ENCODE measurements at places on chromosomes 2 and 18.

DNA sequence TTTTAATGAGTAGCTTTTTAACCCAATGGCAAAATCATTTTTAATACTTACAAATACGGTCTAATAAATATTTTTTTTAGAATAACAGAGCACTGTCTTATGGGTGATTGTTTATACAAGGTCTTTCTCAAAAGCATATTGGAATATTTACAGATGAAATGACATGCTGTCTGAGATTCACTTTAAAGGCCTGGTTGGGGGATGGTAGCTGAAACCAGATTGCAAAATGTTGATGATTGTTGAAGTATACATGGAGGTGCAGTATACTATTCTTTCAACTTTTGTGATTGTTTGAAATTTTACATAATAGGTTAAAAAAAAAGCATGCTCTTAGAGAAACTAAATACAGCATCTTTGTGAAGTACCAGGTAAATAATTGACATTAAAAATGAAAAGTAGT lies 111.2 kb downstream of the FMNL2 start:
- DNase-seq: no peak

DNA sequence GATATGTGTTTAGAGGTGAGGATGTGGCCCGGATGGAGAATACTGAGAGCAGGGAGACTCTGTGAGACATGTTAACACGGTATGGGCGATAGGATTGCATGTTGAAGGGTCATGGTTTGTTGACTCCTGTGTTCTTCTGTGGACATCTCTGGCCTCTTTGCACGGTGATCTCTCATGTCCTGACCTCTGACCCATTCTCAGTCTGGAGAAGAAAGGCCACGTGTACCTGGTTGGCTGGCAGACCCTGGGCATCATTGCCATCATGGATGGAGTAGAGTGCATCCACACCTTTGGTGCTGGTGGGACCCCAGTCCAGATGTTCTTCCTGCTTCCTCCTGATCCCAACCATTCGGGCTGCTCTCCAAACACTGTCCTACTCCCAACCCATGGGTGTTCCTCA lies 9.9 kb downstream of the GCKR start:
- no peak for DNase-seq

GRCh38 chr2:1942146-1942545 lies 197.8 kb upstream of the PXDN start:
- DNase-seq: no peak

- no peak for DNase-seq
These were observed 505.4 kb upstream of the MYT1L start for GRCh38 chr2:2836343-2837070.

DNA sequence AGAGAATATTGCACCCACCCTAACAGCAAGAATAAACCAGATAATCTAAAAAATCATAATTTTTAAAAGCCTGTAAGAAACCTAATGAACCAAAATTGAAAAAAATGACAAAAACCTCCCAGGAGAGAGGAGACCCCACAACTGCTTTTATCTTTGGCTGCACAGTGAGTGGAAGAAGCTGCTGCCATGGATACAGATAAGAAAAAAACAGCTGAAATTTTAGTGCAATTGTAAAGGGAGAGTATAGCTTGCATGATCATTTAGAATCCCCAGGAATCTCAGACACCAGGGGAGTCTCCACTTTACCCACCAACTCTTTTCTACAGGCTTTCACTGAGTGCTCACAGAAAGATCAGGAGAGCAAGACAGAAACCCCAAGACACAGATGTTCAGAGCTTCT lies 338.1 kb upstream of the NCKAP5 start:
- no peak for DNase-seq

DNA sequence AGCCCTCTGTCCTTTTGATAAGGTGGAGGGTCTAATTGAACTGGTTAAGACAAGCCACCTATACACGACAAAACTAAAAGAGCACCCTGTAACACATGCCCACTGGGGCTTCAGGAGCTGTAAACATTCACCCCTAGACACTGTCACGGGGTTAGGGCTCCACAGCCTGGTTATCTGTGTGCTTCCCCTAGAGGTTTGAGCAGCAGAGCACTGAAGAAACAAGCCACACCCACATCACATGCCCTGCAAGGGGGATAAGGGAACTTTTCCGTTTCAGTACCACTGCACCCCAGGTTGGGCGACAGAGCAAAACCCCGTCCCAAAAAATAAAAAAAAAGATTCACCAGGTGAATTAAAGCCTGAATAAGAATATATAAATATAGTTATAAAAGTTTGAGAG lies 913.7 kb upstream of the ACVR2A start:
- DNase-seq: no peak

GRCh38 chr18:29361843-29362242 lies 1184.9 kb upstream of the CDH2 start:
- no peak for DNase-seq

DNA sequence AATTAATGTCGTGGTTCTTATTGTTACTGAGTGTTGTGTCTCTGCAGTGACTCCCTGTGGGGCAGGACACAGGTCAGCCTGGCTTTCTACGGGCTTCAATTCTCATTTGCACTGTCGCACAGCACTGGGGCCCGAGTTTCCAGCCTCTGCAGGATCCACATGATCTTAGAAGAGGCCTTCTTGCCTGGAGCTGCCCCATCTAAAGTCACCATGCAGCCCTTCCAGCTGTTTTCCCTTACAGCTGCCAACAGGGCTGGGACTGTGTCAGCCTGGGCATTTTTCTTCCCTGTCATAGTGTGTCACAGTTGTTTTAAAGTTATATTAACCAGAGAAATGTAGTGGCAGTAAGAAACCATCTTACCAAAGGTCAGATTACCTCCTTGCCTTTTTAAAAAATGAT lies 27.0 kb downstream of the FHL2 start:
- no peak for DNase-seq

DNA sequence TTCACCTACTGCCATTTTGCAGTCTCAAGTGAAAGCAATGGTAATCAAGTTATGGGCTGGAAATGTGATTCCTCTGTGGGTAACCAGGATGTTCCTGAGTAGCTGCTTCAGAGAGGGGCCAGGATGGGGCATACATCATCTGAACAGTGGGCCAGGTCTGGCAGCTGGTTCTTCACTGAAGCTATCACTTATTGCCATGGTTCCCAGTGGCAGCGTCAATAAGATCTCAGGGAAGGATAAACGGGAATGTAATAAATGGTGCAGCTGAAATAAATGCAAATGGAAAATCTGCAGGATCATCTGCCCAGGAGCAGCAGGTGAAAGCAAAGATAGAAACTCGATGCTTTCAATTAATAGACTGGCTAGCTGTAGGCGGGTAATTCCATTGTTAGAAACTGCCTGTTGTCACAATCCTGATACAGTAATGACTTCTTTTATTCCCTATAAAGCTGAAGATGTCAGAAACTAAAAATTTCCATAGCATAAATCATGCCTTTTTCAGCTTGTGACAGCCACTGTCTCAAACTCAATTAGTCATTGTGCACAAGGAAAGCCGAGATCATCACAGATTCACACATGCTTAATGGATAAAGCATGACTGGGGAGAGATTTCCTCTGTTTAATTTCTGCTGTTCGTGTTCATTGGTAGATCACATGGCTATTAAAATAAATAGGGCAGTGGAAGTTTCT lies 56.2 kb upstream of the CCDC85A start:
- no peak for DNase-seq

GRCh38 chr2:119519057-119519408 lies 5.2 kb downstream of the SCTR start:
- no peak for DNase-seq

DNA sequence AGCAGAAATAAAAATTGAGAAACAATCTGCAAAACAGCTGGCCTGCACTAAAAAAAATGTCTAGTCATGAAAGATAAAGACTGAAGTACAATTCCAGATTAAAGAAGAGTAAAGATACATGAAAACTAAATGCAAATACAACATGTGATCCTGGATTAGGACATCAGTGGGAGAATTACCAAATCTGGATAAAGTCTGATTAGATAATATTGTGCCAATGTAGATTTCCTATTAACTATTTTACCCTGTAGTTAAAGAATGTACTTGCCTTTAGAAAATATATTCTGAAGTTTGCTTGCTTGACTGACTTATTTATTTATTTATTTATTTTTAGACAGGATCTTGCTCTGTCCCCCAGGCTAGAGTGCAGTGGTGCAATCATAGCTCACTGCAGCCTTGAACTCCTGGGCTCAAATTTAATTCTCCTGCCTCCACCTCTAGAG lies 58.7 kb downstream of the ASXL2 start:
- DNase-seq: no peak

GRCh38 chr2:181128199-181128598 lies 147.8 kb downstream of the UBE2E3 start:
- no peak for DNase-seq

DNA sequence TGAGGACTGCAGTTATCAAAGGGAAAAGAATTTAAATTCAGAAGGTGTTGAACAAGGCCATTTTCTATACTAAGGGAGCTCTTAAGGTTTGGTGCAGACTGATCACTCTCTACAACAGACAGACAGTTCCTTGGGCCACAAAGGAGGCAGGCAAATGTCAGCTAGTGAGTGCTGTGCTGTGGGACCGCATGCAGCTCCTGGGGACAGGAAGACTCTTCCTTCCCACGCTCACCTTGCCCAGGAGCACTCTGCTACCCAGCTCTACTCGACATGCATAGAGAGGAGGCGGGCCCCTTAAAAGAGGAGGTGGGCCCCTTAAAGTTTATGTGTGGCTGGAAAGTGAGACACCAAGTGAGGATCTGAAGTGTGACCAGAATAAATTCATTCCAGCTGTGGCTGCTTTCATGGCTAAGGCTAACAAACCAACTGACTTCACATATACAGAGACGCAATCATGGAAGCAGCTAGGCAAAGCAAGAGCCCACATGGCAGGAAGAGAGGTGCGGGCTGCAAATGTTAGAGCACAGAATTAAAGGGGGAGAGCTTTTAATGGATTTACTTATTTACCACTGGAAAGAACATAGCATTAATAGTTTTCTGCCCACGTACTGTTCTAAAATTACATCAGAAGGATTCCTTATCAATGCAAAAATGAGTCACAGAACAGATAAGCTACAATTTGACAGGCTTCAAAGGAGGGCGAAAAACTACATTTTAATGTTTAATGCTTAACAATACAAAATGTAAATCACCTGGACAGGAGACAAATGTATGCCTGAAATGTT lies 101.4 kb upstream of the RNU4ATAC start:
- no peak for DNase-seq

- no peak for DNase-seq
These were observed 1.2 kb upstream of the HES6 start for GRCh38 chr2:238240757-238241711.

GRCh38 chr2:204948822-204949221 lies 403.5 kb downstream of the PARD3B start:
- DNase-seq: no peak

DNA sequence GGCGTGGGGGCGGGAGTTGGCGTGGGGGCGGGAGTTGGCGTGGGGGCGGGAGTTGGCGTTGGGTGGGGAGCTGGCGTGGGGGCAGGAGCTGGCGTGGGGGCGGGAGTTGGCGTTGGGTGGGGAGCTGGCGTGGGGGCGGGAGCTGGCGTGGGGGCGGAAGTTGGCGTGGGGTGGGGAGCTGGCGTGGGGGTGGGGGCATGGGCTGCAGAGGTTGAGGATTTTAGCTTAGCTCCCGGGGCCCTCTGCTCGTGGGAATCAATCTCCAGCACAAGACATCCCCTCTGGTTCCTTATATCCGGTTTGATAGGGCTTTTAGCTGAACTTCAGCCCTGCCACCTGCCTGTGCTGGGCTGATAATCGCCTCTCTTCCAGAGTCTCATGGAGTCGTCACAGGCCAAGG lies 177.0 kb downstream of the LDLRAD4 start:
- no peak for DNase-seq

DNA sequence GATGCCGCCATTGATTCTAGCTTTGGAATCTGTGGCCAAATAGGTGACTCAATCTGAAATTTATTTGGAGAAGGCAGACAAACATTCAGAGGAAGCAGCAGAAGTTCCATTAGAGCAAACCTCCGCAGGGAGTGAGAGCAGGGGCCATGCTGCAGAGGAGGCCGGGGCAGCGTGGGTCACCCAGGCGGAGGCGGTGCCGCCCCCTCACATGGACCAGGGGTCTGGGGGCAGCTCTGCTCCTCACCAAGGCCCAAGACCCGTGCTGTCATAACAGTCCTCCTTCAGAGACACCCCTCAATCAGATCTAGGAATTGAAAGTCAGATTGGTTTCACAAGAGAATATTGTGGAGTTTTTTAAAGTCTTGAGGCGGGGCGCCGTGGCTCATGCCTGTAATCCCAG lies 92.4 kb downstream of the GBX2 start:
- no peak for DNase-seq

GRCh38 chr2:11995456-11995855 lies 249.0 kb downstream of the LPIN1 start:
- no peak for DNase-seq

- no peak for DNase-seq
These were observed 1094.8 kb downstream of the SUCLG1 start for GRCh38 chr2:83364264-83364663.

- DNase-seq: no peak
These were observed 62.6 kb downstream of the TRAPPC8 start for GRCh38 chr18:31880186-31880898.

- DNase-seq: no peak
These were observed 3.6 kb downstream of the IGFBP2 start for GRCh38 chr2:216636551-216637450.

- DNase-seq: no peak
These were observed 114.2 kb upstream of the ZNF236 start for GRCh38 chr18:76708071-76708721.

- DNase-seq: no peak
These were observed 222.4 kb upstream of the OSR1 start for GRCh38 chr2:19580830-19581229.

- DNase-seq: no peak
These were observed 96.2 kb upstream of the SNTG2 start for GRCh38 chr2:854460-854859.

GRCh38 chr2:70181363-70181956 lies 9.4 kb downstream of the C2orf42 start:
- no peak for DNase-seq

- no peak for DNase-seq
These were observed 39.0 kb upstream of the BMPR2 start for GRCh38 chr2:202337151-202337550.

GRCh38 chr2:25684577-25685473 lies 11.4 kb upstream of the DTNB start:
- DNase-seq: no peak

- DNase-seq: no peak
These were observed 318.4 kb downstream of the GULP1 start for GRCh38 chr2:188610050-188610444.

All from activated naive CD8-positive, alpha-beta T cell treated with anti-CD3 and anti-CD28 coated beads, Interleukin-2, amount 10 ng/mL, durations not matched to agents 7 days and 5 days (primary cell).